Osteocyte (in vitro differentiated cells): ENCODE measurements at places on chromosomes 13 and 19.

- DNase-seq = no peak
These were observed 693.1 kb upstream of the SLC10A2 start for GRCh38 chr13:103759361-103759760.

DNA sequence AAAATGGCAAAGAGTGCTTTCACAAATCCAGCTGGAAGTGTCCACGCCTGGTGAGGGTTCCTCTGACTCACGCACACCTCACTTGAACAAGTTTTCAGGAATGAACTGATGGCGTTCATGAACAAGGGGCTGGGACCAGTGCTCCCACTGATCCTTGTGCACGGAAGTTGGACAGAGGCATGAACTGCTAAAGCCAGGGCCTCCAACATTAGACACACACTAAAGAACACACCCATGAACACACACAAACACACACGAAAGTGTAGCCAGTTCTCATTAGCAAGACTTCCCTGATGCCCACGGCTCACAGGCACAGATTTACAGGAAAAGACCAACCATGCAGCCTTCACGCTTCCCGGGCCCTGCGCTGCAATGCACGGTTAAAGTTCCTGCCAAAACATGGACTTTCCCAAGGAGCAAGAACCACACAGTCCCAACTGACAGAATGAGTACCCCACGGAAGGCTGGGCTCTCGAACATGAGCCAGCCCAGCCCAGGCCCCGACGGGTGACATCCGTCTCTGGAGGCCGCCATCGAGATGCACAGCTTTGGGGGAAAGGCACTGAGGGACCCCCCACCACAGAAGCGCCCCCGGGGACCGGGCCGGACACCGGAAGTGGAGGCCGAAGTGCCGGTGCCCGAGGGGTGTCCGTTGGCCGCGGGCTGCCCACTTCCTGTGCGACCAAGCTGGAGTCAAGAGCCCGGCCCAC is 808 bp downstream of the DNMT1 start:
- DNase-seq = peak; percentile 88

GRCh38 chr13:49214917-49215376 is 5.2 kb upstream of the MLNR start:
- DNase-seq = no peak

GRCh38 chr13:109644069-109644750 is 142.2 kb downstream of the IRS2 start:
- no peak for DNase-seq

- no peak for DNase-seq
These were observed 1.4 kb downstream of the STK11 start for GRCh38 chr19:1206864-1207450.

DNA sequence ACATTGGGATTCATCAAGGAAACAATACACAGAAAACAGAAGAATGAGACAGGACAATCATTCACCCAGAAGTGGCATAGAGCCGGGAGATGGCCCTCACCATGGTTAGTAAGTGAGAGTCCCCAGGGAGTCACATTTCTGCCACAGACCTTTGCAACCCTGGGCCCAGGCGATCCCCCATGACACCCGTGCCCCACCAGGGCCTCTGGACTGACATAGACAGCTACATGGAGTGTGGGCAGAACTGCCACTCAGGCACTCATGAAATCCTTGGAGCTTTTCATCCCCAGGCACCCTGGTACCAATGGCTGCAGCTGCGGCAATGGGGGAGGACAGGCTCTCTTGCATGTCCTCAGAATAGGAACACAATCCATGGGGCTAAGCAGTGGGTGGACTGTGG is 174.5 kb upstream of the TRPC4 start:
- DNase-seq = no peak
